ENCODE measurements at places on chromosomes 11 and 22.
A peak's percentile ranks its signal among the peaks of the same experiment; 100 is the strongest.

DNA sequence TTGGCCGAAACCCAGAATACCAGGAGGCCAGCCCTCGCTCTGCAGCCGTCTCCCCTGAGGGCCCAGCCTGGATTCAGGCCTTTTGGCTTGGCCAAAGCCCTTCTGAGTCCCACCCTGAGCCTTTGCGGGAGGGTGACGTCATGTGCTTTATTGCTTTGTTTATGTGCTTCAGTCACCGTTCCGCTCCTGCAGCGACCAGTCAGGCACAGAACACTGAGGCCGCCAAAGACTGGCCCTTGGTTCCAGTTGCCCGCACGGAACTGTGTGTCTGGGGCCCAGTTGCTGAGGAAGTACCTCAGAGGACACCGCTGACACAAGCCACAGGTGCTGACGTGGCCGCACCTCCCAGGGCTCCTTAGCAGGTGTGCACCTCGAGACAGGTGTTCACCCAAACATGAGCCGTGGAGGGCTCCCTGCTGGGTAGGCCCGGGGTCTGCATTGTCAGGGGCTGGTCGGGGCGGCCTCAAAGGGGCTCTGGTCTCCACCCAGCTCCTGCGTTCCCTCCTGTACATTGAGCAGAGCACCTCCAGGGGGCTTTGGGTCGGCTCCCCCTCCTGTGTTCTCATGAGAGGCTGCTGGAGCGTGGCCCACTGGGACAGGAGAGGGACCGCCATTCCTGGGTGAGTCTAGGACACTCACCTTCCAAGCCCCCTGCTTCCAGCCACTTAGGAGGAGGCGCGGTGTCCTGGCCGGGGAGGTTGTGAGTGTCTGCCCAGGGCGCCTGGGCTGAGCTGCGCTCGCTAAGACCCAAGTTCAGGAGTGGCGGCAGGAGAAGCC, 376.8 kb downstream of the TBC1D22A start:
- no peak for DNase-seq

DNA sequence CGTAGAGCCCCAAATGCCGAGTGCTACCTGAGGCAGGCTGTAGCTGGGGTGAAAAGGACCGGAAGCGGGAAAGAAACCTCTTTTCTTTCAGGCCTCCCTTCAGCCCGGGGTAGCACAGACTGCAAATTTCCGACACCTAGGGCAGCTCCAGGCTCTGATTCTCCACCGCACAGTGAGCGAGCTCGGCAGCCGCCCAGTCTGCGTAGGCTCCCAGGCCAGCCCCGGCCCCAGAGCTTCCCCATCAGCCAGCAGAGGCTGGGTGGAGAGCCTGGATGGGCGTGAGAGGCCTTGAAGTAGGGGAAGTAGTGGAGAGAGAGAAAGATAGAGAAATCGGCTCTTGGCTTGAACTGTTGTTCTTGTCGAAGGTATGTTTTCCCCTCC, 9.3 kb upstream of the PAX6 start:
- peak; percentile 29 for DNase-seq

DNA sequence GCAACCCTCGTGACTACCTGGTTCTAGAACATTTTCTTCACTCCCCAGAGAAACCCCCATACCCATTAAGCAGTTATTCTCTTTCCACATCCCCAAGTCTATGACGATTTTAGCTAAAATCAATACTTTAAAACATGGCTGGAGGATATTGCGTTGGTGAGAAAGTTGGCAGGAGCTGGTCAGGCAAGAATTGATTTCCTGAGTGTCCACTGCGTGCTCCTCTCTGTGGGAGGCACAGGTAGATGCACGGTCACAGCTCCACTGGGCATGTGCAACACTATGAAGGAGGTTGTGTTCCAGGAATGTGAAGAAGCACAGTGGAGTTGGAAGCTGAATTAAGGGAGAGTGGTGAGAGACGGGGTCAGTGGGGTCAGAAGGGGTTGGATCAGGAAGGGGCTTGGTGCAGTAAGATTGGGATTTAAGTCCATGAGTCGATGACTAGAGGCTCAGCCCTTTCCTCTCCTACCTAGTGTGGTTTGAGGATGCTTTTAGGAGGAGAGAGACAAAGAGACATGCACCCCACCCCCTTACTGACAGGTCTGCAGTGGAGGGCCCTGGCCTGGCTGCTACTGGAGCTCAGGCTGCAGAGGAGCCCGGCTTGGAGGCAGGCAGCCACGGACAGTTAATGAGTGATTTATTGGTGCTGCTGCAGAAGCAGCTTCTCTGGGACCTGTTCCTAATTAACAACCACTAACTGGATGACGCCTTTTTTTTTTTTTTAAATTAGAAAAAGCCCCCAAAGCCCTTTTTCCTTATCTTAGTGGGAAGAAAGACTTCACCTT, 395.6 kb downstream of the TENM4 start:
- DNase-seq: no peak

- peak; percentile 73 for DNase-seq
Observed at GRCh38 chr22:46748908-46749675, 11.0 kb upstream of the CERK start.

GRCh38 chr11:134025082-134025429, 43.8 kb upstream of the JAM3 start:
- DNase-seq: no peak

- no peak for DNase-seq
Observed at GRCh38 chr11:61732705-61733104, 19.7 kb upstream of the MYRF start.

DNA sequence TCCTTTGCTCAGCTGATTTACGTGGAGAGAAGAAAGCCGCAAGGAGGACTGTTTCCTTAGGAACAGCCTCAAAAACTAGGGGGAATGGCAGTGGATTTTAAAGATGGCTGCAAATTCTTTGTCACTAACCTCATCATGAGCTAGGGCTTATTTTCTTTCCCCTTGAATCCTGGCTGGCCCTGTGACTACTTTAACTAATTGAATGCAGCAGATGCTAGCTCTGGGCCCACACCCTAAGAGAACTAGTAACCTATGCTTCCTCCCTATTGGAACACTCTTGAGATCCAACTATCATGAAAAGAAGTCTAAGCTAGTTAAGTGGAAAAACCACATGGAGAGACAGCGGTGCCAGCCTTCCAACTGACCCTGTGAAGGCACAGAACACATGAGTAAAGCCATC, 421.3 kb upstream of the NARS2 start:
- DNase-seq: no peak

DNA sequence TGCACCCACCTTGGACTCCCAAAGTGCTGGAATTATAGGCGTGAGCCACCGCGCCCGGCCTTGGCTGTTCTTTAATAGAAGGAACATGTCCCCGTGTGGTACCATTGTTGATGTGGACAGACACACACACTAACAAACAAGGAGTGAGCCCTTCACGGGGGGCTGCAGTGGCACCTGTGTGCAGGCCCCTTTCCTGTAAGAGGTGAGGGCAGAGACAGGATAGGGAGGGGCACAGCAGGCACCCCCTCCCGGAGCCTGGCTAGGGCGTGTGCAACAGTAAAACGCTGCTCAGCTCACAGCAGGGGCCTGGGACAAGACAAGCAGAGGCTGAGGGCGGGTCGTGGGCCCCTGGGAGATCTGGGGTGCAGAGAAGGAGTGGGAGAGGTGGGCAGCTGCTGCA, 37.8 kb downstream of the GRIK4 start:
- DNase-seq: no peak

GRCh38 chr11:95352733-95353346, 121.8 kb upstream of the SESN3 start:
- no peak for DNase-seq

DNA sequence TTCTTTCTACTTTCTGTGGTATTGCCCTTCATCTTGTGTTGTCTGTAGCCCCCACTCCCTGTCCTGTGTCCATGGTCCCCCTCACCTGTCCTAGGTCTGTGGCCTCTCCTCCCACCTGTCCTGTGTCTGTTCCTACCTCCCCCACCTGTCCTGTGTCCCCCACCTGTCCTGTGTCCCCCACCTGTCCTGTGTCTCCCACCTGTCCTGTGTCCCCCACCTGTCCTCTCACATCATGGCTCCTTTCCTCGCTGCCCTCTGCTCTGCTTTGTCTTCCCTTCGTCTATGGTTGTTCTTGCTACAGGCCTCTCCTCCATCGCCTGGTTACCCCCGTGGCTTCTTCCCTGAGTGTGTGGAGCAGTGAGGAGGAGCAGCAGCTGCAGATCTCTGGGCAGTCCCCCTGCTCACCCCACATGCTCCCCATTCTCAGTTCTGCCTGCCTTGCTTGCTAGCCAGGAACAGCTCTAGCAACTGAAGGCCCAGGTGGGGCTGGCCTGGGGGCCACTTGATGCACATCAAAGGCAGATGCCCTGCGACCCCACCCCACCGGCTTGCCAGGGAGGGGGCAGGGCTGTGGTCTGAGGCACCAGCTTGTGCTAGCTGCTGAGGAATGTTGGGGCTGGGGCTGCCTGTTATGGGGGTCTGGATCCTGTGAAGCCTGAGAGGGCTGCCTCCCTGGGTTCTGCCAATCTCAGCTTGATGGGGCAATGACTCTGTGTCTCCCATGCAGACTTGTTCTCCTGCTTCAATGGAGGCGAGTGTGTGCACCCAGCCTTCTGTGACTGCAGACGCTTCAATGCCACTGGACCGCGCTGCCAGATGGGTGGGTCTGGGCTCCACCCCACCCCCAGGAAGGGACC, 5.6 kb downstream of the OTOG start:
- no peak for DNase-seq

- peak; percentile 6 for DNase-seq
Observed at GRCh38 chr22:30116362-30117117, 36.3 kb downstream of the HORMAD2 start.

DNA sequence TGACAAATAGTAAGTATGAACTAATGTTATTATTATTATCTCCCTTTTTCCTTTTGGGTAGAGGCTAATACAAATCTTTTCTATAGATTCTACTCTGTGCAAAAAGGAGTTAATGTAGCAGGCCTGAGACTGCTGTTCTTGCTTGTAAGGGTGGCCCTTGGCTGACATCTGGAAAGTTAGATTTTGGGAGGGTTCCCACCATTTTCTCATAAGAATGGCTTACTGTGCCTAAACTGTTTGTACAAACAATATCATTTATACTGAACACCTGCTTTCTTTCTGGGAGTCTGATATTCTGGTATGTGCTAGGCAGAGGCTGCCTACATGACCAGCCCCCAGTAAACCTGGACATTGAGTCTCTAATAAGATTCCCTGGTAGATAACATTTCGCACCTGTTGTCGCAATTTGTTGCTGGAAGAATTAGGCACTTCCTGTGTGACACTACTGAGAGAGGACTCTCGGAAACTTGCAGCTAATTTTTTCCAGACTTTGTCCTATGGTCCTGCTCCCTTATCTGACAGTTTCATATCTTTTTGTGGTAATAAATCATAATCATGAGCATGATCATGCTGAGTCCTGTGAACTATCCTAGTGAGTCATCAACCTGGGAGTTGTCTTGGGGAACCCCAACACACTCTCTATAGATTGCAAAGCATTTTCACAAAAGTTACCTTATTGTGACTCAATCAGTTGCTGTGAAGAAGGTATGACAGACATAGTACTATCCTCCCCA, 257.7 kb upstream of the CCDC90B start:
- no peak for DNase-seq

GRCh38 chr11:40281052-40281580, 1178.3 kb downstream of the LRRC4C start:
- DNase-seq: no peak

GRCh38 chr22:34454598-34454997, 534.3 kb upstream of the LARGE1 start:
- no peak for DNase-seq

DNA sequence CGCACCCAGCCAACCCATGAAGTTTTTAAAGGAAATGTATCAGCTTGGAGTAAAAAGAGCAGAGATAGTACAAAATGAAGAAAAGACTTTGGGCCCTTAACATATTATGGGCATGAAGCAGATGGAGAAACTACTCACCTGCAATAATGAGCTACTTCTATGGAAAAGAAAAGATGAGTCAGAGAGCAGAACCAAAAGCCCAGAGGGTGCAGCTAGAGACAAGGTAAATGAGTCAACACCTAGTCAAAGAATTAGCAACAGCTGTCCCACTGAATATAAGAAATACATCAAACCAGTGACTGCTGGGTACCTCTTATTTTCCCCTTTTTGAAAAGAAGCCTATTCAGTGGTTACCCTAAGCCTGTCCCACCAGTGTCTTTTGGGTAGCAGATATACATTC, 61.8 kb downstream of the RPL27A start:
- no peak for DNase-seq

DNA sequence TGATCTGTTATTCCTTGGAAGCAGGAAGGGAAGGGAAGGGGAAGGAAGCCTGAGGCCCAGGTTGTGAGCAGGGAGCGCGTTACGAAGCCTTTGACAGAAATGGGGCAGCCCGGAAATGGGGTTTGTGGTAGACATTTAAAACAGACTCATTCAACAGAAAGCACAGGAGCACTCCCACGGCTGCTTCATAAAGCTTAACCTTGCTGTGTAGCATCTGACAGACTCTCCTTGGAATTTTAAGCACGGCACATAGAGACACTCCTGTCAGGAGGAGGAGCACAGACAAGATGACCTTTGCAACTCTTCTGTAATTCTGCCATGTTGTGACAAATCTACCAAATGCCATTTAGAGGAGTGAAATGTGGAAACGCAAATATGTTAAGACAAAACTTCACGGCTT, 131.6 kb downstream of the FBXO7 start:
- DNase-seq: no peak

- peak; percentile 36 for DNase-seq
Observed at GRCh38 chr11:99781074-99781473, 760.3 kb downstream of the CNTN5 start.

GRCh38 chr11:1943977-1944376, 3.2 kb upstream of the MRPL23 start:
- DNase-seq: no peak

DNA sequence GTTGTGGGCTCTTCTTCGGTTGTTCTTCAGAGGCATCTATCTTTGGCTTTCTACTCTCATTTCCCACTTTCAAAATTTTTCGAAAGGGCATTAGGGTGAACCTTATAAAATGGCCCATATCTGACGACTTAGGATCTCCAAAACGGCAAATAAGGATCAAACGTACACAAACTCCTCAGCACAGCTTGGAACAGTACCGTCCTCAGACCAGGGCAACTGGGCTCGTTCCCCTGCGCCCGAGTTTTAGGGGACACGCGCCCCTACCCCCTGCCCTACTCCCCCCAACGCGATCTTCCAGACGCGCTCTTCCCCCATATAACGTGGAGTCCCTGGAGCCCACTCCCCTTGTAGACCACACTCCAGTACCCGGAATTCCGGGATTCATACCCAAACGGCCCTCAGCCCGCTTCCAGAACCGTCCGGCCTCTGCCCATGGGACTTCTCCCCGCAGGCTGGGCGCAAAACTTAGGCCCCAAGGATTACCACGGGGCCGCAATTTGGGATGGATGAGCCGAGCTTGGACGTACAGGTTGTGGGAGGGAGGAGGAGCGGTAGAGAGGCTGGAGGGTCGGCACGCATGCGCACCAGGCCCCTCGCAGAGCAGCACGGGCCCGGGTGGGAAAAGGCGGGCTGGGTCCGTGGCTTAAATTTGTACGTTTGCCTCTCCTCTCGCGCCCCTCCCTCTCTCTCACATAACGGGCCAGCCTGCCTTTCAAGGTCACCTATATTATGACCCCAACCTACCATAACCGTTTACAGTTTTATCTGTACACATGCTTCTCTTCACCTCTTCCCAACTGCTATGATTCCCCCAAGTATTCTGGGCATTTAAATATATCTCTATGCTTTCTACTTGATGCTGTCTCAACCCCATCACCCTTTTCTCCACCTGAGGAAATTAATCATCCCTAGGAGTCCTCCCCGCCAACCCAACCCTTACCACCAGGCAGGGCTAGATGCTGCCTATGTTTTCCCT, 3.4 kb downstream of the CCDC89 start:
- DNase-seq: no peak

GRCh38 chr11:11538277-11538960, 83.4 kb downstream of the GALNT18 start:
- no peak for DNase-seq

Data from HL-60 (cell line).